ENCODE measurements at places on chromosomes 5 and 9.

GRCh38 chr5:130462516-130462915 lies 558.3 kb downstream of the CHSY3 start:
- DNase-seq = no peak

DNA sequence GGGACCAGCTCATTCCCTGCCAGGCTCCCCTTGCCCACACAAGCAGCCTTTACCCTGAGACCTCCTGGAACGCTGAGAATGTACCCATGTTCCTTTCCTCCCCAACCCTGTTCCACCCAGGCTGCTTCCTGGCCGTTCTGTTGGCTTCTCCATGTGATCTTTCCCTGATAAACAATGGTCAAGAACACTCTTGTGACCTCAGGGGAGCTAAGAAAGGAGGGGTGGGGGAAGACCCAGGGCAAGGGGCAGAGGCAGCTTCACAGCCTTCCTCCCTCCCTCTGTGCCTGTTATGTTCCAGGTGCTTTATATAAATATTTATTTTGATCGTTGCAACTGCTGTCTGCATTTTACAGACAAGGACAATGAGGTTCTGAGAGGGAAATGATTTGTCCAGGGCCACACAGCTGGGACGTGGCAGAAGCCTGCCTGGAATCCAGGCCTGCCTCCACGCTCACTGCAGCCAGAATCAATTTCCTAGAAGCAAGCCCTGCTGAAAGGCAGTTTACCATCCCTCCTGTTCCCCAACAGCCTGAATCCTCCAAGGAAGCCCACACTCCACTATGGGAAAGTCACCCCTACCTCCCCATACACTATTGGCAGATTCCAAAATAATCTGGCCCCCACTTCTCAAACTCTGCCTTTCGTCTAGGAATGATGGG lies 3.9 kb downstream of the SHROOM1 start:
- DNase-seq = no peak

DNA sequence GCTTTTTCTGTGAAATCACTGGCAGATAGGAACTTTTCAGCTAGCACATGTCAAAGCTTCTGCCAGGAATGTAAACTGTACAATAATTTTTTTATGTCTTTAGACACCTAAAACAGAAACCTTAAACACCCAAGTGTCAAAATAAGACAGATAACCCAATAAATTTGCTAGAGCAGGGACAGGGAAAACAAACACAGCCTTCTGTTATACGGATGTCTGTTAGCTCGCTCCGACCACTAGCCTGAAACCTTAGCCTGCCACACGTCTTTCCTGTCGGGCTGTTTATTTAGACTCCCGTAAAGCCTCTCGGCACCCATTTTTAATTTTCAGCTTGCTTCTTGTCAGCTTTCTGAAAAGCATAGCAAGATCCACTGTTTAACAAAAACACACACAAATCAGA lies 355.4 kb upstream of the SLC24A2 start:
- DNase-seq = no peak

DNA sequence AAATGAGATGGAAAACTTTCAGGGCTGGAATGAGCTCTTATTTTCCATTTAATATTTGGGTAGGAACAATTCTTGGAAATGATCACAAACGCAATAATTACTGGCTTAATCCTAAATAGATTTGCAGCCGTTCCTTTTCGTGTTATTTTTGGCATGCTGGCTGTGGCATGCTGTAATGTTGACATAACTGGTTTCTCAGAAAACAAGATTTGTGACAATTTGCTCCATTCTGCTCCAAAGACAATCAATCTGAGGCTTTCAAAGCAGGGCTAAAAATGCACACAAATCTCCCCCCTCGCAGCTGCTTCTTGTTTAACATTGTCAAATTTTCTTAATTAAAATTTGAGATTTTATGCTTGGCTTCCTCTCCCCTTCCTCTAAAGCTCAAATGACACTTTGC lies 151.2 kb downstream of the TTC39B start:
- no peak for DNase-seq

DNA sequence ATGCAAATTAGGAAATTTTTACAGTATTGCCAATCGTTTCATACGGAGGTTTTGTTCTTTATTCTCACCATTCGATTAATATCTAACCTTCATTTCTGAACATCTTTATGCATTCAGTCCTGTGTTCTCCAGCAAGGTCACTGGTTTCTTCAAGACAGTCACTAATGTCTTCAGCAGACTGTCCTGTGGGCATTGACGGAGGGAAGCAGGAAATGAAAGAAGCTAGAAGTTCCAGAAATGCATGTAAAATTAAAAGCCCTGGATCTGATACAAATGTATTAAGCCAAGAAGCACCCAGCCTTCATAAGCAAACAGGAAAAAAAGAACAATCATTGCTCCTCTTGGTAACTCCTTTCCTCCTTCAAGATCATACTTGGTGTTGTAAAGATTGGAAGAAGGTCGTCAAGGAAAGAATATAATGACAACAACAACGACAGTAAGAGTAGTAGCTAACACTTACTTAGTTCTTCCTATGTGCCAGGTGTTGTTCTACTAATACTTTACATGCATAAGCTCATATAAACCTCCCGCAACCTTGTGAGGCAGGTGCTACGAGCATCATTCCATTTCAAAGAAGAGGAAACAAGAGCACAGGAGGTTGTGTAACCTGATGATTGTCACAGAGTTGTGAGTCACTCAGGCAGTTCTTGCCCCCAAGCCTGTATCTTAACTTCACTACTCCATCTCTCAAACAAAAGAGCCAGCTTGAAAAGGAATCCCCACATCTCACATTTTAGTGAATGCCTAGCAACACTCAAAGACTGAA lies 59.9 kb upstream of the CER1 start:
- DNase-seq = no peak

DNA sequence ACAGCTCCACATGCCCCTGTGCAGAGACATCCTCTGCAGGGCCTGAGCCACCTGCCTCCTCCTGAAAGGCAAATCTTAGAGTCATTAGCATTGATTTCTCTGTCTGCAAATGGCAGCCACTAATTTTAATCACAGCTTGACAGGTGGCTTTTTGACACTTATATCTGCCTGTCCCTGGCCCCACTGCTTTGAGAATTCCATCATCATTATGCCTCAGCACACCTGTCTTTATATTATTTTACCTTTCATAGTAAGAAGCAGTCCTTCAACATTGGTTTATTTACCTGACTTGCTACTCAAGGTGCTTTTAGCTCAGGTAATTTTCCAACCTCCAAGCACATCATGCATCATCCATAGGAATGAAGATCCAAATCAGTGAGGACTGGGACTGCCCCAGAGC lies 451.3 kb downstream of the MTRR start:
- DNase-seq = no peak

DNA sequence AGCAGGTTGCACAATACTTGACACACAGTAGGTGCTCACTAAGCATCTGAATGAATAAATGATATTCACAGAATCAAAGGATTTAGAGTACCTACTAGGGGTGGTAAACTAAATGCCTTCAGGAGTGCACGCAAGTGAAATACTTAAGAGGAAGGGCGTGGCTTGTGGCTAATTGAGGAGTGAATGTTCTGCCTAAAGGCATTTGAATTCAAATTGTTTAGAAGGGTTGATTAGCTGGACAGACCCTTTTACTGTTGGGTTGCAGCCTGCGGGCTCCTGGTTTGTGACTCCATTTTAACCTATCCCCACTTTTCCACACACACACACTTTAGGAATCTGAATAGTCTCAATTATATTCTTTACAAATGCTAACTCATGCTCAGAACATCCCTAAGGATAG lies 63.1 kb downstream of the PPP2R2B start:
- no peak for DNase-seq

GRCh38 chr5:1462358-1462757 lies 17.1 kb upstream of the SLC6A3 start:
- no peak for DNase-seq

- no peak for DNase-seq
Measured at GRCh38 chr5:50953290-50953689, 286.9 kb downstream of the PARP8 start.

DNA sequence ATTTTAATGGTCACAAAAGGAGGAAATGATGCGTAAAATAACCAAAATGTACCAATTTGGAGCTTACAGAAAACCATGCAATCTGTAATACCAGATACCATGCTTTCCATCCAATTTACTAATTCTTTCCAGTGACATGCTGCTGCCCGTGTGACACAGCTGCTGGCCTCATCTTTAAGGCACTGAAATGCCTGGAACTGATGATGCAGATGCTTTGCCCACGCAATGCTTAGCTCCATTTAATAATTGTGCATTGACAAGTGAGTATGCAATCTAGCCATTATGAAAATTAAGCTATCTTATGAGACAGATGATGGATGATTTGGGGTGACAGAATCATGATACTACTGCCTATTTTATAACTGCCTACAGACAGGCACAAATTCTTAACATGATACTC lies 169.2 kb upstream of the CTNND2 start:
- DNase-seq = no peak

- DNase-seq = no peak
Measured at GRCh38 chr9:20353931-20354652, 268.2 kb downstream of the MLLT3 start.

GRCh38 chr5:26237489-26237888 lies 800.9 kb downstream of the CDH9 start:
- no peak for DNase-seq

DNA sequence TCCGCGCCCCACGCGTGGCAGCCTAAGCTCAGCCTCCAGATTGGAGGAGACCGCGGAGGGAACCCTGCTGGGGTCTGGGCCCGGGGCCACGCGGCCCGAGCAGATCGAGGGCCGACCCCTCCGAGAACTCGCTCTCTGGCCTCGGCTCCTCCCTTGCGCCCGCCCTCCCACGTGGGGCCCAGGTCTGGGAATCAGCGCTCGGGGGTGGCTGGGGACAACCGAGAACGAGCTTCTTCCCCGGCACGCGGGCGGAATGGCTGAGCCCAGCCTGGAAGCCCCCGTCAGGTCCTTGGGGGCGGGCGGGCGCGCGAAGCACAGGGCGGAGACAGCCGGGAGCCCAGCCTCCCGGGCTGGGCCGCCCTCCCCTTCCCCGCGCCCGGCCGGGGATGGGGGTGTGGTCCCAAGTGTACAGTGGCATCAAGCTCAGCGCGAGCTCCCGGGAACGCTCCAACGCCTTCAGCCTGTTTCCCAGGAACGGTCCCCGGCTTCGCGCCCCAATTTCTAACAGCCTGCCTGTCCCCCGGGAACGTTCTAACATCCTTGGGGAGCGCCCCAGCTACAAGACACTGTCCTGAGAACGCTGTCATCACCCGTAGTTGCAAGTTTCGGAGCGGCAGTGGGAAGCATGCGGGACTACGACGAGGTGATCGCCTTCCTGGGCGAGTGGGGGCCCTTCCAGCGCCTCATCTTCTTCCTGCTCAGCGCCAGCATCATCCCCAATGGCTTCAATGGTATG lies at the start of gene SLC22A4:
Gene SLC22A4, plus strand, starts transcription at position 403 of the 736 bp plus-strand sequence. Its CDS starts 223 bp downstream, at position 626.
- DNase-seq = peak; percentile 75

DNA sequence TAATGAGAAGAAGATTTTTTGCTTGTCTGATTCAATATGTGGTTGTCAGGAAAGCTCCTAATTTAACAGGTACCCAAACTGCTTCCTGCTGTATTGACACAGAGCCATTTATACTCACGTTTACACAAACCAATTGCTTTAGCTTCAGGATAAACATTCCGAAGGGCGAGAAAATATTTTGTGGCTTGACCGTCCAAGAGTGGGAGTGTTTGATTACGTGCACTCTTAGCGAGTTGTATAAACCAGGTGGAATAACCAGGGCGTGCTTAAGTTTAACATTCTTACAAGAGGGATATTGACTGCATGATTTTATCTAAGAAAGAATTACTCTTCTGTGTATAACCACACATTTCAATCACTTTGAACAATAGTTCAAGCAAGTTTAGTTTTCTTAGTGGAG lies 278.7 kb upstream of the TYRP1 start:
- no peak for DNase-seq

Measured in stimulated activated CD4-positive, alpha-beta T cell treated with anti-CD3 and anti-CD28 coated beads, Interleukin-1b, Interleukin-23, amount 100 ng/mL, for 24 hours (primary cell).